Stromal cell of bone marrow (primary cell): ENCODE measurements at places on chromosomes 2 and 18.

- no peak for DNase-seq
Observed at GRCh38 chr18:63192885-63193349, 126.7 kb downstream of the BCL2 start.

DNA sequence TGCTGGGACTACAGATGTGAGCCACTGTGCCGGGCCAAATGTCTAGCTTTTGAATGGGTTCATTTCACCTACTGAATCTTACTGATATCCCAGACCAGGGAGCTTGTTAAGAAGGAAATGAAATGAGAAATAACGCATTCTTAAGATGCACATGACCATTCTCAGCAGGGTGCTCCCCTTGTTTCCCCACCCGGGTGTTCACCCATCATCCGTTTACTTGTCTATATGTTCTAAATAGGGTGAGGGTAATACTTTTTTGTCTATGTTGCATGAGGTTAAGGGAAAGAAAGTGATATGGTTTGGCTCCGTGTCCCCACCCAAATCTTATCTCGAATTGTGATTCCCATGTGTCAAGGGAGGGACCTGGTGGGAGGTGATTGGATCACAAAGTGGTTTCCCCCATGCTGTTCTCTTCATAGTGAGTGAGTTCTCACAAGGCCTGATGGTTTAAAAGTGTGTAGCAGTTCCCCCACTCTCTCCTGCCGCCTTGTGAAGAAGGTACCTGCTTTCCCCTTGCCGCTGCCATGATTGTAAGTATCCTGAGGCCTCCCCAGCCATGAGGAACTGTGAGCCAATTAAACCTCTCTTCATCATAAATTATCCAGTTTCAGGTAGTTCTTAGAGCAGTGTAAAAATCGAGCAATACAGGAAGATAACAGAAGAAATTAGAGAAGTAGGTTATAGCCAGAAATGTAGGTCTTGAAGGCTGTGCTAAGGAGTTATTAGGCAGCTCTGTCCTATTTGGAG lies 129.1 kb downstream of the DDX1 start:
- no peak for DNase-seq

- no peak for DNase-seq
Observed at GRCh38 chr2:153641046-153641445, 162.5 kb upstream of the RPRM start.

GRCh38 chr18:13232086-13232917 lies 13.7 kb downstream of the LDLRAD4 start:
- no peak for DNase-seq

DNA sequence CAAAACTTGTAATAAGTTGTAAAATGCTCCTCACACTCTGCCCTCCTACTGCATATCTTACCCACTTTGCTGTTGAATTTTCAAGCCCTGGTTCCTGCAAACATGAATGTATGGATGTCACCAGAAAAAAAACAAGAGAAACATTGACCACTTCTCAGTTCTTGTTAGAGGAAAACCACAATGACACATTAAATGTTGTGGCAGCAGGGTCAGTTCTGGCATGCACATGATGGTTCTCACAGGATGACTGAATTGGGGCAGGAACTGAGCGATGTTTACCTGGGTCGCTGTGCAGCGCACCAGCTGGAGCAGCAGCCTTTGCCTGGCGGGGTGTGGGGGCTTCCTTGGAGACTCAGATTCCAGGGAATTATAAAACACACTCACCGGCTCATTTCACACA lies 14.0 kb upstream of the PRKCE start:
- DNase-seq = no peak

- no peak for DNase-seq
Observed at GRCh38 chr2:219592736-219593135, 4.9 kb upstream of the STK11IP start.

- peak; percentile 40 for DNase-seq
Observed at GRCh38 chr2:28901841-28902240, 7.4 kb downstream of the WDR43 start.

DNA sequence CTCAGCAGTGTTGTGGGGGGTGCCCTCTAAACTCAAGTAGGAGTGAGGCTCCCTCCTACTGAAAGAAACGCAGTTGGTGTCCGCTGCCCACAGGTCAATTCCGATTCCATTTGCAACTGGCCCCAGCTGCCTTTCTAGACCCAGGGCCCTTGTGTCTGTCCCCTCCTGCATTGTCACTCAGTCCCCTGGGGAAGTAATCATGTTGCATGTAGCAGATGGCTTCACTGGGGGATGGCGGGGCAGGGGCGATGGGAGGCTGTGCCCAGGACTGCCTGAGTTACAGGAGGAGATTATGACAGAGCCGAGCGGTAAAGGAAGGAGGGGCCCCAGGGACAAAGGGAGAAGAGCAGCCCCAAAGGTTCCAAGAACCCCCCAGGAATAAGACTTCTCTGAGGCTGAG lies 62.5 kb upstream of the SH3RF3 start:
- no peak for DNase-seq

DNA sequence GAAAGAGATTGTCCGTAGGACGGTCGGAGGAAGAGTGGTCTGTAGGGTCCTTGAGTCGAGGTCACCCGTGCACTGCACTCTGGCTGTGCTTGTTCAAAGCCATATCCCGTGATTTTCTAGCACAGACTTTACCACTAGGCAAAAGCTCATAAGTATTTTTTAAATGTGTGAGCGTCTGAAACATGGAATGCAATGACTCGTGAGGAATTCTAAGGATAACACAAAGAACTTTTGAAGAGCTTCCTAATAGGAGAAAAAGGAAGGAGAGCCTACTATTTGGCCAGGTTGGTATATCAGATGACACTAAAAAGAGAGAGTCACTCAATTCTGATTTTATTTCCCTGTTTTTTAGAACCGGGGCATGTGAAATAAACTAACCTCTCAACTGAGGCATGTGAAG lies 68.3 kb downstream of the CD28 start:
- DNase-seq = no peak

- peak; percentile 24 for DNase-seq
Observed at GRCh38 chr2:213848631-213849030, 562.2 kb upstream of the VWC2L start.

GRCh38 chr18:32299484-32299883 lies 109.6 kb downstream of the MEP1B start:
- DNase-seq = no peak

DNA sequence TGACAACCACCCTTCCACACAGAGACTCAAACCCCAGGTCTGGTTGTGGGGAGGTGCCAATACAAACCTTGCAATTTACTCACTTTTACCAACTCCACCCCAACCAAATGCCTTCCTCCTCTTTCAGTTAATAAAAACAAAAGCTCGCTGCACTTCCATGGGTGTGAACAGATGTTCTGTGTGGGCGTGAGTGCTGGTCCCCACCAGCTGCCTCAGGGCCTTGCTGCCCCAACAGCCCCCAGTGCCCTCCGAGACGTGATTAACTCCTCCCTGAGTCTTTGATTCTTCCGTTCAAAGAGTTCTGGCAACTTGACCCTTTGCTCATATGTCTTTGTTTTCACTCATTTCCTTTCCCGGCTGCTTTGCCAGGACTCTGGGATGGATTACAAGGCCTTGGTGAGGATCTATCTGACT lies 258.9 kb upstream of the CXCR4 start:
- DNase-seq = no peak

DNA sequence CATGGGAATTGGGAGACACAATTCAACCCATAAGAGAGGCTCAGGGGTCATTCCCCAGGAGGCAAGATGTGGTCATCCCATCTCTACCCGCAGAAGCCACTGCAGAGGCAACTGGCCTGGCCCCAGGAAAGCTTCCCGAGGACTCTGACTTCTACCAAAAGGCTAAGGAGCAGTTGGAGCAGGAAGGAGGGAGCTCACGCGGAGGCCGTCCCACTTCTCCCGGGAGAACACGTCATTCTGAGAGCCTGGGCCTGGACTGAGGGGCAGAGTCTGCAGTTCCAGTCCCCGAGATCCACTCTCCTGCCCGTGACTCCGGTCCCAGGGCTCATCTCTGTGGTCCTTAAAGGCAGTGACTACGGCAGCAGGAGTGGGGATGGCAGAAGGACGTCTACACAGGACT lies 69.0 kb upstream of the TAF1B start:
- DNase-seq = peak; percentile 50

GRCh38 chr2:177204417-177204816 lies 8.2 kb upstream of the HNRNPA3 start:
- no peak for DNase-seq

GRCh38 chr2:107738266-107738665 lies 88.4 kb upstream of the RGPD4 start:
- DNase-seq = no peak

- no peak for DNase-seq
Observed at GRCh38 chr2:174740721-174741120, 23.6 kb downstream of the CHRNA1 start.

- DNase-seq = no peak
Observed at GRCh38 chr2:64141674-64142405, 2.4 kb downstream of the PELI1 start.

DNA sequence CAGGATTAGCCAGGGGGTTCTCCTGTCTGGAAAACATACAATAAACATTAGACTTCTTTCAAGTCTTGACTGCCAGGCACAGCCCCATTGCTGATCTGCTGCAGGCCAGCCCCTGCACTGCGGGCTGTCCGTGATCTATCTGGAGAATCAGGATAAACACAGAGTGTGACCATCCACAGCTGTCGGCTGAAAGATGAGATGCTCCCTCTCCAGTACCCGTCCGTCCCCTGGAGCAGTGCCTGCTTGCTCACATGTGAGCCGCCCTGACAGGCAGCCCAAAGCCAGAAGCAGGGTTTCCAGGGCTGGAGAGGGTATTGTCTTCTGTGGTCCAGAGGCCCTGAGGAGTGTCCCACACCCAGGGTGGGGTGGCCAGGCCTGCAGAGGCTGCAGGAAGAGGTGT lies 46.1 kb upstream of the FOSL2 start:
- no peak for DNase-seq

DNA sequence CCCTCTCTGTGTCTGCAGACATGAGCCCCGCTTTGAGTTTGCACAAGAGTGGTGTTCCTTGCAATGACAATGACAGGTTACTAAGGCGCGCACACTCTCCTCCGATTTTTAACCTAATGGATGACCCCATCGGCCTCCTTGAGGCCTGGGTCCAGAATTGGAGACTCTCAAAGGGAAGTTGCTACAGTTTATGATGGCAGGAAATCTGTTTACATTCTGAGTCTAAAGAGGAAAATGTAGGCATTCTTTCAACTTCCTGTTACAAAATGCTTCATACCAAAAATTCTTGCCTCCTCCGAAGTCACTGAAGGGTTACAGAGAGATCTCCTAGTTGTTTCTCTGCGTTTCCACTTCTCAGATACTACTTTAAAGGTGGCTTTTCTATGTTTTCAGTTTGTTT lies 225.3 kb upstream of the AGAP1 start:
- DNase-seq = peak; percentile 26

GRCh38 chr2:19195661-19196060 lies 162.8 kb downstream of the OSR1 start:
- no peak for DNase-seq

DNA sequence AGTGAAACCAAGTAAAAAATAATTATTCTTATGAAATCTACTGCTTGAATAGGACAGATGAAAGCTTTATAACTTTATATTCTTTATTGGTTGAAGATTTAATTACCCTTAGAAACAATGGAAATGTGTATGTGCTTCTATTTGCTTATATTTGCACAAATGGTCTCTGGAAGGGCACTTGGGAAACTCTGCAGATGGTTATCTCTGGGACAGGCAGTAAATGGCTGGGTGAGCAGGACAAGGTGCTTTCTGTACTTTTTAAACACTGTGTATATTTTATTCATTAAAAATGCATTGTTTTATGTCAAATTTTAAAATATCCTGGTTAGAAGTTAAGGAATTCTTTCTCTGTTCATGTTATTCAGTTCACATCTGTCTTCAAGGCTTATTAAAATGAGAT lies 131.1 kb downstream of the LRRTM4 start:
- DNase-seq = no peak

DNA sequence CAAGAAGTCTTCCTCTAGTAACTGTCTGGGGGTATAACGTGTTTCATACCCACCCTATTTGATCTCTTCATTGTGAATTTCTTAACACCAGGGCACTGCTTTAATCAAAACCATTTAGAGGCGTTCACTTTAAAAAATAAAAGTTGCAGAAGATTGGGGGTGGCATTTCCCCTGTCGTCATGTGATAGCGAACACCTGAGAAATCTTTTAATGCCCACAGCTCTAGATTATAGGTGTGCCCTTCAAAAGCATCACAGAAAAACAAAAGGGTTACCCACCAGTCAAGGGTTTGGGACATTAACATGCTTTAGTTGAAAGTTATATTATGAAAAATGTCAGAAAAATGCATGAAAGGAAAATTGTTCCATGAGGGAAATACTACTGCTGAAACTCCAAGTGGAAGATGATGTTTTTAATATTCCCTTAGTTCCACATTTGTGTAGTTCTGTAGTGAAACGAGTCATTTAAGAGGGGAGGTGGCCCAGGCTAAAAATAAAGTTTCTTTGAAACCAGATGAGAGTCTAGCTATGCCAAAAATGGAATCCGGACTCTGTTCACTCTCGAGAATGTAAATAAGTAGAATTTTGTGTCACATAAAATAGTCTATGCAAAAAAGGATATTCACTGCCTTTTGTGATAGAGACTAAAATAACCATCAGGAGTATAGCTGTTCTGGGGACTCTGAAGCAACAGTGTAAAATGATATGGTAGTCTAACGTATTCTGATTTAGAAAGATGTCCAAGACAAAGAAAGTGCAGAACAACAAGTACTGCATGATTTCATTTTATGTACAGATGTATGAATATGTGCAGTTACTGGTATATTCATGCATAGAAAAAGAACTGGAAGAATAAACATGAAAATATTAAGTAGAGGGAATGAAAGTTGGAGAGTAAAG lies 95.3 kb downstream of the TMEM247 start:
- no peak for DNase-seq

DNA sequence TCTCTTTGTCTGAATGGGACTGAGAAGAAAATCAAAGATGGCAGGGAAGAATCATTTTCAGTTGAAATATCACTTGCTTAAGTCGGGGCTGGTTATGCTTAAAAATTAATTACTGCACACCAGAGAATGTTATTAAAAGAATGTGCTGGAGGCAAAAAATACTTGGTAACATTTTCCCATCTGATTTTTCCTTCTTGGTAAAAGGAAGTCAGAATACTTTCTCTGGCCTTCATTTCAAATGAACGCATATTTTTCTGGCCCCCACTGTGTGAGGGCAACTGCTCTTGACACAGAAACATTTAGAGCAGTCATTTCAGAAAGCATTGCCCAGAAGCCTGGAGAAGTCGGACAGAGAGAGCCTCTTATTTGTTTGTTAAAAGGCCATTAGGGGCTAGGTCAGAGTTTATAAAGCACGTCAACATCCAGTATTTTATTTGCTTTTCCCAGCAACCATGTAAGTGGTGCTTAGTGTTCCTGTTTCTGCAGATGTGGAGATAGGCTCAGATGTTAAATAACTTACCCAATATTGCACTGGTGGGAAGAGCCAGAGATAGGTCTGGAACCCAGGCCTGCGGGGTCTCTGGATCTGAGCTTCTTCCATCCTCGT lies 32.9 kb upstream of the LYPD6B start:
- DNase-seq = no peak

GRCh38 chr2:109370399-109371035 lies 241.5 kb downstream of the SH3RF3 start:
- no peak for DNase-seq

DNA sequence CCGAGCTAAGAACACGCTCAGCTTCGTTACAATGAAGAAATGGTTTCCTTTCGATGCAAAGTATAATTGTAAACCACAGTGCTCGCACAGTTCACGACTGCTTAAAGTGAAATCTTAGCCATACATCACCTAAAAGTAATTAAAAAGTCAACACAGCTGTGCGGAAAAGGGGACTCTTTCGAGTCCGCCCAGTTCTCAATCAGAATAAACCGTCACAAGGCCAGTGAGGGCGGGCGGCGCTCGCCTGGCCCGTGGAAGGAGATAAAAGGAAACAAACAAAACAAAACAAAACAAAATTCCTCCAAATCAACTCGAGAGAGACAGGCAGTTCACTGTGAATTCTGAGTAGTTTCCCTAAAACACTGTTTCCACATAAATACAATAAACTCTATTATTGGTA lies 200.9 kb downstream of the TWIST2 start:
- DNase-seq = no peak
